GM12891 (cell line): ENCODE measurements at places on chromosomes 12 and 14.

DNA sequence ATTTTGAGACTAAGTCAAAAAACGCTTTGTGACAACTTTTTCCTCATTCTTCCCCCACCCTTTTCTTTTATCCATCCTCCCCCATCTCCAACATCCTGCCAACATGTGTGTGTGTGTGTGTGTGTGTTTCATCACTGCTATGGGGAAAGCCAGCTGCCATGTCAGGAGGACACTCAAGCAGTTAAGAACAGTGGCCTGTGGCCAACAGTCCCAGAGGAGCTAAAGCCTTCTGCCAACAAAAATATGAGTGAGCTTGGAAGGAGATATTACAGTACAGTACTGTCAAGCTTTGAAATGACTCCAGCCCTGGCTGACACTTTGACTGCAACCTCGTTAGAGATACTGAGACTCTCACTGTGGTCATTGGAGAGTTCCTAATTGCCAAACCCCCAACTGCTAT is 5.0 kb upstream of the CSRP2 start:
- DNase-seq = no peak

- DNase-seq = no peak
These were observed 5.1 kb upstream of the NKX2-1 start for GRCh38 chr14:36524874-36525745.

- no peak for DNase-seq
These were observed 89.2 kb upstream of the TMEM260 start for GRCh38 chr14:56490379-56490778.

GRCh38 chr14:105493921-105494605 is 3.0 kb downstream of the TEDC1 start:
- no peak for DNase-seq

DNA sequence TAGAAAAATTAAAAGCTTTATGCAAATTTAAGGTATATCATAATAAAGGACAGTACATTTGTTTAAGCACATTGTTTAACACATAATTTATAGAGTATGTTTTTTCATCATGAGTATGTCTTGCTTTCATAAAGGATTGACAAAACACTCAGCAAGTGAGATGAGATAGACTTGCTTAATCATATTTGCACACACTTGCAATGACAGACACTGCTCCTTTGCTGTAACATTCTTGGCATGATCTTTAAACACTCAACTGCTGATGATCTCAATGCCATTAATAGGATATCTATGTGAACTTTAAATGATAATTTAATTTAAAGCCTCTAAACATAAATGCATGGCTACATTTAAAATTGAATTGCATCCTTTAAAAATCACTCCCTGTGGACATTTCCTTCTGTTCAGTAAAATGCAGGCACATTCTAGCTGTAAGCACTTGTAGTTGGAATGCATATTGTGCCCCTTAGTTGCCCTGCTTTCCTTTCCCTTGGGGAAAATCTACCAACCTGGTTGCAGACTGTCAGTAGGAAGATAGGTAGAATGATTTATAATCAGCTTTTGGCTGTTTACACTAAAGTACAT is 979.0 kb downstream of the TMTC2 start:
- DNase-seq = no peak

DNA sequence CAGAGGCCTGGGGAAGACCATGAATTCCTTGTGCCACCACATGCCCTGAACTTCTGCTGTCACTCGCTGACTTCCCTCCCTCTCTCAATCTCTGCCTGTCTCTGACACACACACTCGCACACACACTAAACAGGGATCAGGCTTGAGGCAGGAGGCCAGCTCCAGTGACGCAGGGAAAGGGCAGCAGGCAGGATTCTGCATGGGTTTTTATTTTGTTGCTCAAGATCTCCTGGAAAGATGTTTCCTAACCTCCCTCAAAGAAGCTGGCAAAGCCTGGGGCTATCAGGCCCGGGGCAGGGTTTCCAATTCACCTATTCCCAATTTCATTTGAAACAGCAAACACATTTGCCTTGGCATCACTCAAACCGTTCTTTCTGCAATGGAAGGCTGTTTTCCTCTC is 27.7 kb upstream of the PEX5 start:
- no peak for DNase-seq

DNA sequence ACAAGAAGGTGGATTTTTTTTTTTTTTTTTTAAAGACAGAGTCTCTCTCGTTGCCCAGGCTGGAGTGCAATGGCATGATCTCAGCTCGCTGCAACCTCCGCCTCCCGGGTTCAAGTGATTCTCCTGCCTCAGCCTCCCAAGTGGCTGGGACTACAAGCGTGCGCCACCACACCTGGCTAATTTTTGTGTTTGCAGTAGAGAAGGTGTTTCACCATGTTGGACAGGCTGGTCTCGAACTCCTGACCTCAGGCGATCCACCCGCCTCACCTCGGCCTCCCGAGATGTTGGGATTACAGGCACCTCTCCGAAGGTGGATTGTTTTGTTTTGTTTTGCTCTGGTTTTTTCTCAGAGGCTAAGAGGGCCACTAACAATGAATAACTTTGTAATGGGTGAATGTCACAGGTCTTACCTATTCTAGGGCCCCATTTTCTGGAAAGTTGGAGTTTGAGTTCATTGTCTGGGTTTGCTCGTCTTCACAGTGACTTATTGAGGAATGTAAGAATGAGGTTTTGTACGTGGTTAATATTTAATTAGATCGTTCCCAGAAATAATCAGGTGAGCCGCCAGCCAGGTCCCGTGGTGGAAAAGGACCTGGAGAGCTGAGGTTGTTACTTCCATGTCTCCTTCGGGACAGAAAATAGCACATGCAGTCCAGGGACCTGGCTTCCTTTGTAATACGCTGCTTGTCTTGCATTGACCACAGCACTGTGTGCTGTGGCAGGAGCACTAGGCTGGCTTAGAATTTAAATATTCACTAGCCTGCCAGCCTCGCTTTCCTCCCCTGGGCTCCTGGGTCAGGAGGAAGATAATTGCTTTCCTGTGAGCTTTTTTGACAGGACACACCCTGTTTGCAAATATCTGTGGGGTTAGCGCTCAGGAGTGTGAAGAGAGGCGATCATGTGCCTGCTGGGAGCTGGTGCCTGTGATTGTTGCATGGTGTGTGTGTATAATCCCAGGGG is 2.3 kb downstream of the HIP1R start:
- no peak for DNase-seq

DNA sequence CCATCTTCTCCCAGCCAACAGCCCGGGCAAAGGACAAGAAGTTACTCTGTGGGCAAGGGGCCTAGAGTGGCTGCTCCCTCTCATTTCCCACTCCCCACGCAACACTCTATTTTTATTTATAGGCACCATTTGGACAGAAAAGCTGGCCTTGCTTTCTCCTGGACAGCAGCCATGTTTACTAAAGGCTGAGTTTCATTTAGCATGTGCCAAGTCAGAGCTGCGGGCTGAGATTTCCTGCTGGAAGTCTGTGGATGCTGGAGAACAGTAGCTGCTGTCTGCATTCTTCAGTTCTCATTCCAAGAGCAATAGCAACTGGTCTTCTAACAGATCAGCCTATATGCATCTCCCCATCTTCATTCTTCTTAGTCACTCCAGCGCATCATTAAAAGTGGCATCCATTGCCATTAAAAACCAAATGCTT is 8.3 kb downstream of the COL2A1 start:
- DNase-seq = no peak

DNA sequence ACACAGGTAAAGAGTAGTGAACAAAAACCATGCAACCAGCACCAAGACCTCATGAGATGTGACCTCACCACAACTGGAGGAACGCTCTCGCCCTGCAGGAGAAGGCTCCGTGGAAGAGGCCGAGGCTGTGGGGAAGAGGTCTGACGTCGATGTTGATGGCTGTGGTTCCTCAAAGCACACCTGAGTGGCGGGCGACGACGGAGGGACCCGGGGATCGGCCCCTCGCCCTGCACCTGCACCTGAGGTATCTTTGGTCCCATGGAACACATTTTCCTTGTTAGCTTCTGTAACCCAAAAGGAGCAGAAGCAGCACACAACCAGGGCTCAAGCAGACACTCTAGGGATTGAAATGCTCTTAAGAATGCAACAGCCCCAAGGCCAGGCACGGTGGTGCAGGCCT is 17.9 kb downstream of the CHFR start:
- DNase-seq = no peak

- no peak for DNase-seq
These were observed 8.3 kb downstream of the ABHD4 start for GRCh38 chr14:22606380-22606779.

DNA sequence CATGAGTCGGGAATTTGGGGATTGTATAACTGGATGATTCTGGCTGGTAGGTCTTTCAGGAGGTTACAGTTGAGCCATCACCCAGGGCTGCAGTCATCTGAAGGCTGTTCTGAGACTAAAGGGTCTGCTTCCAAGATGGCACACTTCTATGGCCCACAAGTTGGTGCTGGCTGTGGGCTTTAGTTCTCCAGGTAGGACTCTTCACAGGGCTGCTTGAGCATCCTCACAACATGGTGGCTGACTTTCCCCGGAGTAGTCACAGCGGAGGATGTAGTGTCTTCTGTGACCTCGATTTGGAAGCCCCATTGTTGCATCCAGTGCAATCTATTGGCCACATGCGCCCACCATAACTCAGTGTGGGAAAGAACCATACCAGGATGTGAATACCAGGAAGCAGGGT is 14.4 kb downstream of the PHETA1 start:
- DNase-seq = no peak

DNA sequence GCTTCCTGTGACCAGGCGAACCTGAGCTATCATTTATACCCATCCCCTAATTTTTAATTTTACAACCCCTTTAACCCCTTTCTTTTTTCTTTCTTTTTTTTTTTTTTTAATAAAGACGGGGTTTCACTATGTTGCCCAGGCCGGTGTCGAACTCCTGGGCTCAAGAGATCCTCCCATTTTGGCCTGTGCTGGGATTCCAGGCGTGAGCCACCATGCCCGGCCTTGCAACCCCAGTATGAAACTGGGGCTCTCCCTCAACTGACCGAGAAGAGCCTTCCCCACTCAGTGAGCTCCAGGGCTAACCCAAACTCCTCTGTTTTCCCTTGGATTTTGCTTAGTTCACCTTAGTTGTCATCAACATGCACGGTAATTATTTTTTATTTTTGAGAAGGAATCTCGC is 992 bp downstream of the CPSF2 start:
- DNase-seq = no peak

DNA sequence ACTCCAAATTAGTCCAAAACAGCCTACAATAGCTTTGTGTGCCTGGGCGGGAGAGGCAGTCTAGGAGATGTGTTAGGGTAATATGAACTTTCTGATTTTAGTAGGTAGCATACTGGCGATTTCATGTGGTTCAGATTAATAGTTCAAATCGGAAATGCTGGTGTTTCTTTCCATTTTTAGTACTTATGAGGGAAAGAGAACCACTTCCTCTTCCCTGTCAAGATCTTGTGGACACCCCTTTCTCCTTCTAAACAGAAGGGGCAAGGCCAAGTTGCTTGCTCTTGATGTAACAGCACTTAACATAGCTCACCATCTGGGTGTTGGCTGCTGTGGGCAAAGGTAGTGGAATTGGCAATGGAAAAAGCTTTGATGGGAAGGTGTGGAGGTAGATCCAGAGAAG is 32.2 kb upstream of the IGF1 start:
- no peak for DNase-seq

GRCh38 chr12:89706986-89707702 is 1.5 kb downstream of the ATP2B1 start:
- DNase-seq = no peak

DNA sequence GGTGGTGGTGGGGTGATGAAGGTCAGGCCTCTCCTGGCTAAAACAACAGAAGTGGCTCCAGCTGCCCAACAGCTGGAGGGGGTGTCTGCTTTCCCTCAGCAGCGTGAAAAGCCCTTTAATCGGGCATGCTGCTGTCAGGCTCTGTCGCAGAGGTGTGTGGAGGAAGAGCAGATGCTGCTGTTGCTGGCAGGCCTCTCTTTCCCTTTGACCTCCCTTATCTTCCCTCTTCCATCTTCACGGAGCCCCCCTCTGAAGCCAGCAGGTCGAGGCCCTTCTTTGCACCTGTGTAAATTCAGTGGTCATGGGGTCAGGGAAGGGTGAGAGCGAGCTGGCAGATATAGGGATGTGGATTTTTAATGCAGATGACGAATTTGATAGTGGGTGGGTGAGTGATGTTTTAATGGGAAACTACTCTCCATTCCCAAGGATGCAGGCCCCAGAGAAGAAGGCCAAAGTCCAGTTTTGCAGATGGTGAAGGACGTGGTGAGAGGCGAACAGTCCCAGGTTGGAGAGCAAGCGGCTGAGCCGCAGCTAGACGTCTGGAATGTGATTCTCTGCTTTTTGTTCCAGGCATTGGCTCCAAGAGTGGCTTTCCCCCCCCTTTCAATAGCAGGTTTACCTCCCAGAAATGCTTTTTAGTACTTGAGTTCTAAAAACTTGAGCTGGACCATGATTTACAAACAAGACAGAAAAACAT is 64.0 kb downstream of the SMOC1 start:
- DNase-seq = no peak

DNA sequence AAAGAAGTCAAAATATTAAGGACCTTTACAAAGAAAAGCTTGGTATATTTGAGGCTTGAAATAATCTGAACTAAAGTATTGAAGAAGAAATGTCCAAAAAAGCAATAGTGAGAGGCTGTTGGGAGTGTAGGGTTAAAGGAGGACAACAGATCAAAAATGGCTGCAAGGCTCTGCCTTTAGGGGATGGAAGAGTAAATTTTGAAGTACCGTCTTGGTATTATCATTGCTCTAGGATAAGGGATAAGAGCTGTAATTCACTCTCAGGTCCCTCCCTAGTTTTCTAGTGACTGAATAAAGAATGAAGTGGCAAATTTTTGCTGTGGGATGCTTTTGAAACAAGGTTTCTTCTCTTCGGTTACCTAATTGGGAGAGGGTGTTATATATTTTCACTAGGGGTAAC is 38.7 kb downstream of the LEMD3 start:
- no peak for DNase-seq

GRCh38 chr12:10540776-10541205 is 35.1 kb downstream of the EIF2S3B start:
- DNase-seq = no peak
